Peyer's patch (tissue), 4 donors: ENCODE measurements at places on chromosomes 1 and 21. TPM values are rescaled to one million over a fixed set of nuclear protein-coding genes. Genes with fewer than 3 reads are reported as not detected.
A peak's percentile ranks its signal among the peaks of the same experiment; 100 is the strongest.

DNA sequence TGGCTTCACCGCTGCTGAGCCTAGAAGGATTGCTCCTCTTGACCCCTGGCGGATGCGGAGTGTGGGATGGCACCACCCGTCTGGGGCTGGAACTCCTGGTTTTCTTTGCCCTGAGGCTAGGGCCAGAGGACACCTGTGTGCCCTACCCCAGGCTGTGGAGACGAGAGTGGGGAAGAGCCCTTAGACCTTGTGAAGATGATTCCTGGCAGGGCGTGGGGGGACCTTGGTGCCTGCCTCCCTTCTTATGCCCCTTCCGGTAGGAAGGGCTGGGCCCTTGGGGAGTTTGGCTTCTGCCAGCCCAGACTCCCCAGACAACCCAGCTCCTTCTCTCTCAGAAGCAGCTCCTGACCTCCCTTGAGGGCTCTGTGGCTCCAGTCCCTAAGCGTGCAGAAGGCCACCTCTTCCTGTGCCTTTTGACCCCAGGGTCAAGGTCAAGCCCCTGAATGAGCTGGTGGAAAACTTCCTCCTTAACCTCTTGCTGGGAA is 891 bp downstream of the RPS6KA1 start:
- DNase-seq = peak; percentile 65

GRCh38 chr1:163202833-163203451 is at the start of gene RGS5:
Gene RGS5 (minus strand): TSS chr1:163202916. CDS start chr1:163202835, 81 bp downstream.
- DNase-seq = no peak

- no peak for DNase-seq
These were observed 1.1 kb downstream of the ITLN1 start for GRCh38 chr1:160883581-160884513.

DNA sequence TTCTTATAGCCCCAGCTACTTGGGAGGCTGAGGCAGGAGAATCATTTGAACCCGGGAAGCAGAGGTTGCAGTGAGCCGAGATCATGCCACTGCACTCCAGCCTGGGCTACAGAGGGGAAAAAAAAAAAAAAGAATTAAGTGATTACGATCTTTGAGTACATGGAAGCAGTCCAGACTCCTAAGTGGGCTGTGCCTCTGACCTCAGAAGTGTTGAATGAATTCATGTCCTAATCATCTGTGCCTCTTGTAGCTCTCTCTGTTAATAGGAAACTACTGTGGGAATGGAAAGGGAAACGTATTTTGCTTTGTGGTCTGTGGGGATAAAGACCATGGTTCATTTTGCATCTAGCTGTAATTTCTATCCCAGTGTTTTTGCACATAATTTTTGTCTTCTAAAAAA is 8.4 kb upstream of the IVNS1ABP start:
- no peak for DNase-seq

- no peak for DNase-seq
These were observed 25.3 kb downstream of the TP53BP2 start for GRCh38 chr1:223820515-223820858.

DNA sequence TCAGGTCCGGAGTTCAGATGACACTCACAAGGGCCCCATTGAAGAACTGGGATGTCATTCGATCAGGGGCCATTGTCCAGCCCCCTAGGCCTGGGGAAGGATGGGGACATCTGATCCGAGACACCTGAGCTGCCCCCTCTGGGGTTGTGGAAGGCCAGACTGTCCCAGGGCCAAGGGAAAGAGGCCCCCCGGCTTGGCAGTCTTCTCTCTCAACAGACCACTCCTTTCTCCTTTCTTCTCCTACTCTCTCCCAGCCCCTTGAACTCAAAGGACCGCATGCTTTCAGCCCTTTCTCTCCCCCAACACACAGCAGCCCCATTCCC is 1.1 kb downstream of the S100A1 start:
- no peak for DNase-seq

Gene NMNAT2
- total RNA-seq = 0.66 TPM

- no peak for DNase-seq
These were observed 50.9 kb upstream of the AK4 start for GRCh38 chr1:65097076-65097475.

DNA sequence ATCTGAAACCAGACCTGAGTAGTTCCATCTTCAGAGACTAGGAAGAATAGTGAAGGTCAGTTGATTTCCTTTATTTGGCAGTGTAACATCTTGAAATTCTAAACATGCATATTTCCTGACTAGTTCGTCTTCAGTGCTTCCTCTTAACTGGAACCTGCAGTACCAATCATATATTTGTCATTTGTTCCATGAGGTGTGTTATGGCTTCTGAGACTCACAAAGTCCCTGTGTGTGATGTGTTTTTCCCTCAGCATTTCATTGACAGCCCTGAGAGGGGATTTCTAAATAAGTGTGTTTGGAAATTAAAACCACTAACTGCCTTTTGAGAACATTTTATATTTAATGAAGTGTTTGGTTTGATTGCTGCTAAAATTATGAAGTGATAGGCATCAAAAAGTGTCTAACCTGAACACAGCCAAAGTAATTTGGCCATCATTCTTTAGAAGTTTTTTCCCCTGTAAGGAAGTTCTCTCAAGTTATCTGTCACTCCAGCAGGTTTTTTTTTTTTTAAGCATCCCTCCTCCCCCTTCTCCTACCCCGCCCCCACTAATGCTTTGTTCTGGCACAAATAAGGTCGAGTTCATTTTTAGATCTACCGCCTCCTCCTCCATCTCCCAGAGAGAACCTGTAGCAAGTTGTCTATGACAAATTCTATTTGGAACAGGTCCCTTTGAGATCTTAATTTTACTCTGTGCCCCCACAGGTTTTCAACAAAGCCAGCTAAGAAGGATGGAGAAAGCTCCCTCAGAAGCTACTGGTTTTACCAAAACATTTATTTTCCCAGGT is 61.4 kb downstream of the TMEM200B start:
- no peak for DNase-seq

GRCh38 chr21:37532868-37533780 is 166.6 kb downstream of the DYRK1A start:
- DNase-seq = no peak

Gene FMO1
- total RNA-seq = 50.1 TPM

Gene DIO1
- total RNA-seq = not detected

DNA sequence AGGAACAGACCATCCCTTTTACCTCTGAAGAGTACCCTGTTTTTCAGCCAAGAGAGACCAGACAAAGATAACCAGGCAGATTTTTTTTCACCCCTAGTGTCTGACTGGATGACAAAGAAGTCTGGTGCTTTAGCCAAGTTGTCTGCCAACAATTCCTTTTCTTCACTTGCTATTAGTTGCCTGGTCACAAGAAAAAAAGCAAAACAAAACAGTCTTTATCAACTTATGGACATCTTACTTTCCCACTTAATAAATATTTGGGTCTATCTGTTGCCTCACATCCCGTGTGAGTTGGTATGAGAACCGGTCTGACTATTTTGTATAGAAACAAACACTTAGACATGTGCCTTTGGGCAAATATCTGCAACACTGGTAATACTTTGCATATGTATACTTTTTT is 662.9 kb downstream of the PLPP3 start:
- no peak for DNase-seq

- DNase-seq = no peak
These were observed 200.0 kb downstream of the NFIA start for GRCh38 chr1:61282387-61282786.

GRCh38 chr1:32486463-32487113 is 21.7 kb downstream of the ZBTB8B start:
- DNase-seq = no peak

- DNase-seq = no peak
These were observed 12.0 kb upstream of the ARHGEF19 start for GRCh38 chr1:16224472-16224871.

DNA sequence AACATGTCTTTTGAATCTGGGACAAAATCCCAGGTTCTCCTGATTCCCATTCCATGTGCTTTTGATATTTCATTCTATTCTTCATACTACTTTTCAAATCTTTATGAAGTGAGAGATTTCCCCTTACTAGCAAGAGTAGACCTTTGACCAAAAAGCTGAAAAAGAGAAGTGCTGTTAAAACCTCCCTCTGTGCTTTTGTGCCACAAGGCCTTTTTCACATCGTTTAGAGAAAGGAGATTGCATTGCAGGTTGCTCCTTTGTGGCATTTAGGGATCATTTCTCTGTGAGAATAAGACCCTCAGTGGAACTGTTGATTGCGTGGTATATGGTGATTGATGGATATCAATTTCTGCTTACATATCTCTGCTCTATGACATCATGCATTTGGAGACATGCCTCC is 148.8 kb downstream of the TGFB2 start:
- DNase-seq = no peak

Gene ANGPTL3
- total RNA-seq = not detected

DNA sequence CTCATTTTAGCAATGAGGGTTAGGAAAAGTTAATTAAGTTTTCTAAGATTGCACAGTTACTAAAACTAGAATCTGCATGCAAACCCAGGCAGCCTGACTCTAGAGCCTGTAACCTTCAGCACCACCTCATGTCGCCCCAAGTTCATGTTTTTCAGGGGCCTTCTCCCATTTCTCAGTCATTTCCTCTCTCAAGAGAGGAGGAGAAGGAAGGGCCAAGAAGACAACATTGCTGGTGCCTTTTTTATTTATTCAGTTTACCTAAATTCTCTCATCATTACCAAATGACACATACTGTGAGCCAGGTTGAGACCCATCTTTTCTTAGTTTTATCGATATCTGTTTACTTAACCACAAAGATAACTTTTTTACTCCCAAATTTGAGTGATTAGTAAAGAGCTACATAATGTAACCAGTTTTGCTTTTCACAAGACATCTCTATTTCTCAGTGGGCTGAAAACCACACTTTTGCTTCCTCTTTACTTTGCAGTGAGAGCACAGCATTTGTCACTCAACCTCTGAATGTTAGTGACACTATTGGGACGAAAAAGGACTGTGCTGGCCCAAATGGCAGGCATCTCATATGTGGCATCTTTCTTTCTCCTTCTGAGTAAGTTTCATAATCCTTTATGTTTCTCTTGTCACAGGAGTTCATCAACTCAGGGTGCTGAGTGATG is at the start of gene CD101:
TSS of gene CD101 (plus strand) at position 507 of the 674 bp plus-strand sequence. CDS start at position 565, 58 bp downstream.
- DNase-seq = no peak

DNA sequence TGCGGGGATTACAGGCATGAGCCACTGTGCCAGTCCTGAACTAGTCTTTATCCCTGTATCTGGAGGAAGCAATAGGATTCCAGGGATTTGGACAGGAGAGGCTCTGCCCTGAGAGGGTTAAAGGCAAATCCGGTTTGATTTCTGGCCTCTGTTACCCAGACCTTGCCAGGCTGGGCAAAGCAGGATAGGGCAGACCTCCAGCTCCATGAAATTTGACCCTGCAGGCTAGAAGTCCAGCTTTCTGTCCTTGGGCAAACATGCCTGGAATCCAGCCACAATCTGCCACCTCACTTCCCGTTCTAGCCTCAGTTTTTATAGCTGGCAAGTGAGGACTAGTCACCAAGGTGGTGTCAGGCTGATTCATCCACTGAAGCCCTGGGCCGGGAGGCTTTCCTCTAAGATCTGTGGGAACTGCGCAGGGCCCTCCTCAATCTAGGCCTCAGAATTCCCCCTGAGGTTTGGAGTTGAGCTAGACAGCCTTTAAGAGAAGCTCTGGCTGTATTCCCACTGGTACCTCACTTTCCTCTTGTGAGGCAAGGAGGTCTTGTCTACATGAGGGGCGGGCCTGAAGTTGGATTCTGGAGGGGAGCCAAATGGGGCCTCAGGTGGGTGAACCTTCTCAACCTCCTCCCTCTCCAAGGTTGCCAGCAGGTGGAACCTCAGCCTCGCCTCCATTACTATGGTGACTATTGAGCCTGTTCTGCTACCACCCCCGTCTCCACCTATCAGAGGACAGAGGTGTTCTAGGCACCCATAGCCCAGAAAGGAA is 7.0 kb upstream of the P3R3URF start:
- no peak for DNase-seq

Gene MRPL24
- 15.7 TPM for total RNA-seq

Gene DDR2
- 112 TPM for total RNA-seq

Gene TRIM67
- total RNA-seq = not detected

Gene APOBEC4
- not detected for total RNA-seq

DNA sequence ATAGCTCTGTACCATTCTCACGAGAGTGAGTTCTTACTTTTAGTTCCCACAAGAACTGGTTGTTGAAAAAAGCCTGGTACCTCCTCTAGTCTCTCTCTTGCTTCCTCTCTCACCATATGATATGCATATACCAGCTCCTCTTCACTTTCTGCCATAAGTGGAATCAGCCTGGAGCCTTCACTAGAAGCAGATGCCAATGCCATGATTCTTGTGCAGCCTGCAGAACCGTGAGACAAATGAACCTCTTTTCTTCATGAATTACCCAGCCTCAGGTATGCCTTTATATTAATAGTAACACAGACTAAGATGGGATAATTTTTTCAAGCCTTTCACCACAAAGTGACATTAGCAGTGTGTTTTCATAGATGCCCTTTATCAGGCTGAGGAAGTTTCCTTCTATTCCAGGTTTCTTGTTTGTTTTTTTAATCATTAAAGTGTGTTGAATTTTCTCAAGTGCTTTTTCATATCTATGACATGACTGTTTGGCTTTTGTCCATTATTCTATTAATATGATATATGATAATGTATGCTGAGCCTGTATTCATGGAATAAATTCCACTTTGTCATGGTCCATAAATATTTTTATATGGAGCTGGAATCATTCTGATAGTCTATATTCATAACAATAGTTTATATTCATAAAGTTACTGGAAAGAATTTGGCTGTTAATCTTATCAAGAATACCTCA is 40.7 kb upstream of the C1orf185 start:
- no peak for DNase-seq

Gene TNFRSF8
- not detected for total RNA-seq

DNA sequence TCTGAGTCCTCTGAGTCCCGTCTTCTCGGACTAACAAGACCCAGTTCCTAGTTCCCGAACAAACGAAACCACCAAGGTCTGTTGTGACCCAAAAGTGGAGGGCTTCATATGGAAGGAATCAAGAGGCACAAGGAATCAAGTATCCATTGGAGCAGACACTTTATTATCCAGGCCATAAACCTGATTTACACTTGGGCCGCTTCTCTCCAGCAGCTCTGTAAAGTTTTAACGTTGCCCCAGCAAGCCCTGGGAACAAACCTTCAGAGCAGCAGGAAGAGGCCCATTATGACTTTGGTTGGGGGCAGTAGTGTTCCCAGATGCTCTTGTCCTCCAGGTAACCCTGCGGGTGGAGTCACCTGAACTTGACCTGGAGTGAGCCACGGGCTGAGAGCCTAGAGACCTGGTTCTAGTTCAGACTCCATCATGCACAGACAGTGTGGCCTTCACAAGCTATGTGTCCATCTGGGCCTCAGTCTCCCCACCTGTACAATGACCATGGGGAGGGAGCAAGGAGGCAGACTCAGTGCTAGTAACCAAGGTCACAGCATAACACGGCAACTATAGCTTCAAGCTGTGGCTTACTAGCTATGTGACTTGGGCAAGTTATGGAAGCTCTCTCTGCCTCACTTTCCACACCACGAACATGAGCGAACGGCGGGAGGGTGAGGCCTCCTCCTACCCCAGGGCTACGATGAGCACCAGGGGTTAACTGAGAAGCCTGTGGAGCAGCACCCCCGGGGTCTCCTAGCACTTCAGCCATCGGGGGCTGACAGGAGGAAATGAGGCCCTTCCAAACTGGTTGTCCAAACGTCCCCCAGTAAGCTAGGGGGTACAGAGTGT is 95.7 kb downstream of the GLIS1 start:
- peak; percentile 25 for DNase-seq

Gene PDPN
- total RNA-seq = 44.6 TPM

Gene AXDND1
- total RNA-seq = 0.94 TPM

Gene EPHA2
- total RNA-seq = 42.6 TPM

Gene POFUT2
- total RNA-seq = 76.4 TPM

Gene AMY1A
- total RNA-seq = not detected
